ENCODE measurements at places on chromosomes 12 and 14. TPM values are rescaled to one million over a fixed set of nuclear protein-coding genes. Genes with fewer than 3 reads are reported as not detected.

DNA sequence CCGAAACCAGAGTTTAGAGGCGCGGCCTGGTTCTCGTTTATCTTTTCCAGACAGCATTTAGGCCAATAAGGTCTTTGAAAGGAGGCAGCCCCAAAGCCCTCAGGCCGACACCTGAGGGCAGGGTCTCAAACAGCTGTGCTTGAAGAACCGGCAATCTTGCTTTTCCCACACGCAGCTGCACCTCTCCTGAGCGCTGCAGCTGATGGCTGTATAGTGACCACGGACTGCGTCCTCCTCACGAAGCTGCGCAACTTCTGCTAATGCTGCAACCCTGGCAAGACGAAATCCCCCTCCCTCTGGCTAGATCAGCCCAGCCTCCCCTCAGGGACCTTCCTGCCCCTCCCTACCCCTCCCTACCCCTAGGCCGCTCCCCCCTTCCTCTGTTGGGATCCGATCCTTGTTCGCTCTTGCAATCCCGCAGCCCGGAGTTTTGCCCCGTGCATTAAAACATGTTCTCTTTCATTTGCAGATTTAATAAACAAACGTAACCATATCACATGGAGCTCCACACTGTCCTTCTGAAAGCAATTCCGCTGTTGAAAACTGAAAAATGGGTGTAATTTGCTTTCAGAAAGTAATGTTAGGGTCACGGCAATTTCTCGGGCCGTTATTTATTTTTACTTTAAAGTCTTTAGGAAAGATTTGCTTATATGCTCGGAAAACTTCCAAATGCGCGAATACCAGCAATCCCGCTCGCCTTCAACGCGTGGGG is 4.8 kb upstream of the PAX9 start:
- DNase-seq, result no peak

Gene MYH6
- not detected for total RNA-seq

Gene FOXG1
- total RNA-seq, result not detected

DNA sequence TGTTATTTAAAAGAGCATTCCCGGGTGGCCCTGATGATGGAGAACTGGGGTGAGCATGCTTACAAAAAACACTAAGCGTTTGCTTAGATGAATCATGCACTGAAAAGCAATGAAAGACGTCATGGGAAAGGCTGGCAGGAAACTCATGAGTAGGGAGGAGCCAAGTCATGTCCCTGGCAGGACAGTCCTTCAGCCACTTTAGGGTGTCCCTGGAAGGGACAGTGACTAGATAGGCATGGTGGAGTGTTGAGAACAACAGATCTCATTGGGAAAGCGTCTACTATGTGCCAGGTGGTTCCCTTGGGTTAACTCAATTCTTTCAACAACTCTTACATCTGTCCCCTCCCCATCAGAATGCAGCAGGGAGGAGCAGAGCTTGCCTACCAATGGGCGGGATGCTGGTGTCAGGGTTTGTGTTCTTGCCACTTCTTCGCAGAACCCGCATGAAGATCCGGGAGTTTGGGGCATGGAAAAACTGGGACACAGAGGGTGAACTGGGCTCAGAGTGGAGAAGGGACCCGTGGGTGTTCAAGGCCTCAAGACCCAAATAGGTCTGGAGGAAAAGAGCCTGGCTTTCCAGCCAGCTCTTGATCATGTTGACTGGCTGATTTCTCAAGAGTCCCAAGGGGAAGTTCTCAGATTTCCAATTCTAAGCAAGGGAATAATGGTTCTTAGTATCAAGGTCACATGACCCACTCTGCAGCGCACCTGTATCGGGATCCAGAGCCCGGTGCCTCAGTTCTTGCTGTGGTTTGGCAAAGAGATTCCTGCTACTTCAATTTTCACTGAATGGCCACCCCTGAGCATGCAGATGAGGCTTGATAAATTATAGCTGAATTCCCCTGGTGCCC is 653.9 kb upstream of the TBX3 start:
- DNase-seq, result no peak

DNA sequence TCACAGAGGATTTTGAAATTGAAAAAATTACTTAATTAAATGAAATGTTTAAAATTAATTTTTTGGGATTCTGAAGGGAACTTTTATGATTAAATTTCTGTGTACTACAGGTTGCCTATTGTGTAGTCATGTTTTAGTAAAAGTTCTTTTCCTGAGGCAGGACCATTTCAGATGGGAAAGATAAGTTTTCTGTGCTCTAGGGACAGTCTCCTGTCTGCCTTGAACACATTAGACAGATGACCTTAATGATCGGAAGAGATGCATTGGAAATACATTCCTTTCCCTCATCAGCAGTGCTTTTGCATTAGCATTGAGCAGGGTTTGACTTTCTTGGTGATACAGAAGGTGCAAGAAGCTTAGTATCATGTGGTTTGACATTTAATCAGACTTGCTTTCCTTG is 28.1 kb downstream of the CRADD start:
- DNase-seq, result no peak

GRCh38 chr12:90574676-90575075 is 380.3 kb downstream of the CCER1 start:
- DNase-seq, result no peak

Gene SMCO2
- not detected for total RNA-seq

Gene GPD1
- not detected for total RNA-seq

Gene RTL1
- not detected for total RNA-seq

DNA sequence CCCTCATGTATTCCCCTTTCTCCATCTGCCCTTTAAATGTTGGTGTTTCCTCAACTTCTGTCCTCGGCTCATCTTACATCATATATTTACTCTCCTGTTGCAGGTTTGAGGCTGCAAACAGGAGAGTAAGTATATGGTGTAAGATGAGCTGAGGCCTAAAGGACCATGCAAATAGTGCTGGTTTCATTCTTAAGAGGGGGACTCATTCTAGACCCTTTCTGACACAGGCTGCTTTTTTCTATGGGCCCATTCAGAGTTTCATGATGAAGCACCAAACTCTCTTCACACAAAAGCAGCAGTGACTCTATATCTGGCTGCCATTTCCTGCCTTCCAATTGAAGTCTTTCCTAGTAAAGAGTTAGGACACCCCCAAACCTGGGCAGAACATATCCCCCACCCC is 218.5 kb downstream of the PHLDA1 start:
- DNase-seq, result no peak

DNA sequence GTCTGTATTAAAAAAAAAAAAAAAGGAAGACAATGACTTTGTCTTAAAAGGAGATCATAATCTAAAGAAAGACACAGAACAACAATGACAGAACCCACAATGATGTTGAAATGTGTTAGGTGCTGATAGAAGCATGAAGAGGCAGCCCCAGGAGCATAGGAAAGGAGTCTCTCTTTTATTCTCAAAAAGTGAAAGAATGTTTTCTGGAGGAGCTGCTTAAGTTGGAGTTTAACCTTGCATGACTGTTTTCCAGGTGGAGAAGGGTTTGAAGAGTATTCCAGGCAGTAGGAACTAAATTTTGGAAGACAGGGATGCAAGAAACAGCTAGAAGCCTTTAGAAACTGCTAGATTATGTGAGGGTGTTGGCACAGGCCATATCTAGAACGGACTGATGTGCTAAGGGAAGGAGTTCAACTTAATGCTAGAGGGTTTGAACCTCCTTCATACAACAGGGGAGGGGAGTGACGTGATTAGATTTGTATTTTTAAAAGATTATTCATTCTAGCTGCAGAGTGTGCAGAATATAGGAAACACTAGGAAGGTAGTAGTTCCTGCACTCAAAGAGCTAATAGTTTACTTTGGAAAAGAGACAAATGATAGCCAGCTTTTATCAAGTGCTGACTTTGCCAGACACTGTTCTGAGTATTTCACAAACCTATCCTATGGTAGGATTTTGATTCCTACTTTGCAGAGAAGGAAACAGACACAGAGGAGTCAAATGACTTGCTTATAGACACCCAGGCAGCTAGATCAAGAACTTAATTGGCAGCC is 4.6 kb upstream of the RPL6 start:
- DNase-seq, result no peak

- DNase-seq, result no peak
These were observed 196.0 kb downstream of the DACT1 start for GRCh38 chr14:58833634-58834378.

DNA sequence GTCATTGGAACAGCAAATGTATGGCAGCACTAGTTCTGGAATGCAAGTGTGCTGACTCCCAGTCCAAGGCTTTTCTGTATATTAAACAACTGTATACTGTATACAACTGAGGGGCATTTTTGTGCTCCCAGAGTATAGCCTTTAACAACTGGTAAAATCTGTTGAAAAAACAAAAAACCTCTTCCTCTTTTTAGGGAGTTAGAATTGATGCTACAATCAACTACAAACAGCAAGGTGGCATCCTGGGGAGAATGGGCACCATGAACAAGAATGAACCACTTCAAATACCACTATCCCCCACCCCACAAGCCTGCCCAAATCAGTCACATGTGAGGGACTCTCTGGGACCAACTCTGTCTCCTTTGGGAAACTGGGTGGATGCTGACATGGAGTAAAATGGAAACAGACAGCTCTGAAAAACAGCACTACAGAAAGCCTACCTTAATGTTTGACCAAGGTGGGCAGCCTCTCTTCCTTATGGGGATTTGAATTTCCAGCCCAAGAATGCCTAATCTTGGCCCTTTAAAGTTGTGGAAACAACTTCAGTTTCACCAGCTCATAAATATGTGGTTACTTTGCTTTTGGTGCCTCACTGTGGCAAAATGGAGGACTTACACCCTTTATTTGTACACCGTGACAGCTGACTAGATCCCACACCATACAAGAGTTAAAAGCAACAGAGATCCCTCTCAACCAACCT is 7.5 kb downstream of the VTI1B start:
- no peak for DNase-seq

- DNase-seq, result no peak
These were observed 109.3 kb downstream of the C12orf42 start for GRCh38 chr12:103386451-103386850.

Gene PNP
- 34.8 TPM for total RNA-seq

DNA sequence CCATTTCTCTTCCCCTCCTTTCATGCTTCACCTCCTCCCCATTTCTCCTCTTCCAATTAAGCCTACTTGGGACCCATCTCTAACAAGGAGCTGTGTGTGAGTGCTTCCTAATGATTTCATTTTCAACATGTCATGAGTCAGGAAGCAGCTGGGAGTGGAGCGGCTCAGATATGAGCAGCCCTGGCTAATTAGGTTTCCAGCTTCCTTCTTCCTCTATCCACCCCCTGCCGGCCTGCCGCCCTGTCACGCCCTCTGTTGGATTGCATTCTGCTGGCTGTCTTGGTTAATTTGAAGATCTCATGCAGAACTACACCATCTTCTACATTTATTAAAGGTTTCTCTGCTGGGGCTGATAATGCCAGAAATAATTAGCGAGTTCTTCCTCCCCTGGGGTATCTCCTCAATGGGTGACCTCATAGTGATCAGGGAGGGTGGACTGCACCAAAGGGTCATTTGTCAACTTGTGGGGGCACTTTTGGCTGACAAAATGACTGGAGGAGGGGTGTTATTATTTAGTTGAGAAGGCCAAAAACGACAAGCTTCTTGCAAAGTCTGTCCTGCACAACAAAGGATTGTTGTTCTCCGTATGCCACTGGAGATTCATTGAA is 300.9 kb upstream of the SRRM4 start:
- DNase-seq, result no peak

Gene ERC1
- total RNA-seq, result 102 TPM

- DNase-seq, result peak; percentile 47
These were observed 10.2 kb downstream of the VASH1 start for GRCh38 chr14:76771437-76771980.

DNA sequence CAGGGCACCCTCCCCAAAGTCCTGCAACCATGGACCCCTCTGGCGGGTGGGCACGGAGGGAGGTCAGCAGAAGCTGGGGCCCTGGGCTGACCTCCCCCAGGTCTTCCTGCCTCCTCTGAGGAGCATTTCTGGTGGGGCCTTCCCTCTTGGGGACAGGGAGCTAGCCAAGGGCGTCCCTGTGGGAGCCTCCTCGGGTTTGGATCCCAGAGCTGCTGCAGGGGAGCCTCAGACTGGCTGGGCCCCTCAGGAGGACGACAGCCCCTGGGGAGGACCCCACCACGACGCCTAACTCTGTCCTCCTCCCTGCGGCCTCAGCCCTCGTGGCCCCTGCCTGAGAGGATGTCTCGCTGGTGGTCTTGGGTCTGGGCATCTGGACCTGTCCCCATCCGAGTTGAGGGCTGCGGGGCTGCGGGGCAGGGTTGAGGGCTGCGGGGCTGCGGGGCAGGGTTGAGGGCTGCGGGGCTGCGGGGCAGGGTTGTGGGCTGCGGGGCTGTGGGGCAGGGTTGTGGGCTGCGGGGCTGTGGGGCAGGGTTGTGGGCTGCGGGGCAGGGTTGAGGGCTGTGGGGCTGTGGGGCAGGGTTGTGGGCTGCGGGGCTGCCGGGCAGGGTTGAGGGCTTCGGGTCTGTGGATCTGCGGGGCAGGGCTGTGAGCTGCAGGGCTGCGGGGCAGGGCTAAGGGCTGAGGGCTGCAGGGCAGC is 37.4 kb downstream of the FBRSL1 start:
- DNase-seq, result no peak

Gene HOXC5
- not detected for total RNA-seq

Gene POLE2
- total RNA-seq, result 2.2 TPM

GRCh38 chr14:90522571-90523191 is 125.9 kb downstream of the CALM1 start:
- peak; percentile 81 for DNase-seq

GRCh38 chr12:118038137-118038536 is 21.6 kb downstream of the RFC5 start:
- DNase-seq, result no peak

All from chondrocyte (in vitro differentiated cells).